ENCODE measurements at places on chromosomes 3 and 15. TPM values are rescaled to one million over a fixed set of nuclear protein-coding genes. Genes with fewer than 3 reads are reported as not detected.

DNA sequence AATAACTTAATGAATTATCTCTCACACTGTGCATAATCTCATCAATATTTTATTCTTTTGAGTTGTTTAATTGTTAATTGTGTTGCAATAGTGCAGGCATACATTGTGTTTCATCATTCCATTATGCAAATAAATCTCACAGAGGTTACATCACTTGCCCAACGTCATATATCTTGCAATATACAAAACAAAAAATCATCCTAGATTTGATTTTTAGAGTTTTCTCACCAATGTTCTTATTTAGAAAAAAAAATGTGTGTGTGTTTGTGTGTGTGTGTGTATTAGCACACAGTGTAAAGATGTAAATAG is 662.5 kb upstream of the GBE1 start:
- peaks cover 5% of the 10 kb centered on the region for H3K4me1 ChIP-seq
- no peak overlapping the region for H3K27ac ChIP-seq
- H3K36me3 ChIP-seq, result no peaks in the 10 kb centered on the region
- DNase-seq, result no peak
- no peaks in the 10 kb centered on the region for H3K27me3 ChIP-seq
- H3K4me3 ChIP-seq, result no peak overlapping the region

DNA sequence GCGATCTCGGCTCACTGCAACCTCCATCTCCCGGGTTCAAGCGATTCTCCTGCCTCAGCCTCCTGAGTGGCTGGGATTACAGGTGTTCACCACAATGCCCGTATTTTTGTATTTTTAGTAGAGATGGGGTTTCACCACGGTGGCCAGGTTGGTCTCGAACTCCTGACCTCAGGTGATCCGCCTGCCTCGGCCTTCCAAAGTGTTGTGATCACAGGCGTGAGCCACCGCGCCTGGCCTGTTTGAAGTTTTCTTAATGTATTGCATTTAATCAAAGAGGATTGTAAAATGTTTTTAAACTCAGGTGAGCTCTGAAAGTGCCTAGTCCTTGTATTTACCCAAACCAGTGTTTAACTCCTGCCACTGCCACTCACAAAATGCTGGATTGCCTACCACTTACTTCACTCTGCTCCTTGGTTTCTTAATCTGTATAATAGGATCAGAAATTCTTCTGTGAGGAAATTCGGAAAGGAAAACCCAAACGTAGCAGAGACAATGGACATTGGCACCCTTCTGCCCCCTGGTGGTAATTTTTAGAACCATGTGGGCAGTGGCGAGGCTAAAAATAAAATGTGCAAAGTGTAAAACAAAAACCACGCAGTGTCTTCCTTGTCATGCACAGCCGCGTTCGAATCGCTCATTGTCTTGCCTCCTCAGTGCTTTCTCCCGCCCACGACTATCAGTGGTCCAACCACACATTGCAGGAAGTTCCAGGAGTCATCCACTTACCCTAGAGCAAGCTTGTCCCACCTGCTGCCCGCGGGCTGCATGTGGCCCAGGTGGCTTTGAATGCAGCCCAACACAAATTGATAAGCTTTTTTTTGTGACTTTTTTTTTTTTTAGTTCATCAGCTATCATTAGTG is 27.3 kb downstream of the CEP19 start:
- H3K36me3 ChIP-seq, result peaks cover 5% of the 10 kb centered on the region
- no peak overlapping the region for H3K27ac ChIP-seq
- H3K4me3 ChIP-seq, result no peak overlapping the region

DNA sequence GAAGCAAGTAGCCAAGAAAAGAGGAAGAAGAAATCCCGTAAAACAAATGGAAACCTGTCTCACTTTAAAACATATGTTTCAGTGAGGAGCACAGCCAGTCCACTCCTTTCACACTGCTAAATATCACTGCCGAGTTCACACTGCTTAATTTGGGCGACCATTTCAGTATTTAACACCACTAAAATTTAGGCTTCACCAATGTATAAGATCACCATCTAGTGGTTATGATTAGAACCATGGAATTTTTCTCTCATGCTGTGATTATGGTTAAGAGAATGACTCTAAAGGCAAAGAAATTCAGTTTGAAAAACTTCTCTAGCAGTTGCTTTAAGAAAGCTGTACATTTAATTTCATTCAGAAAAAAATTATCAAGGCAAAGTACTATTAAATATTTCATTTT is 16.6 kb downstream of the SLC4A7 start:
- no peak overlapping the region for H3K4me3 ChIP-seq
- no peak overlapping the region for H3K27ac ChIP-seq
- DNase-seq, result no peak
- peaks cover 11% of the 10 kb centered on the region for H3K36me3 ChIP-seq
- H3K4me1 ChIP-seq, result no peaks in the 10 kb centered on the region

- DNase-seq, result no peak
- H3K27ac ChIP-seq, result no peak overlapping the region
- H3K4me1 ChIP-seq, result no peaks in the 10 kb centered on the region
- H3K27me3 ChIP-seq, result no peaks in the 10 kb centered on the region
- H3K4me3 ChIP-seq, result no peak overlapping the region
- no peaks in the 10 kb centered on the region for H3K36me3 ChIP-seq
These were observed 198.4 kb upstream of the ZNF717 start for GRCh38 chr3:75983609-75984290.

Gene NEO1
- 35.1 TPM for total RNA-seq

DNA sequence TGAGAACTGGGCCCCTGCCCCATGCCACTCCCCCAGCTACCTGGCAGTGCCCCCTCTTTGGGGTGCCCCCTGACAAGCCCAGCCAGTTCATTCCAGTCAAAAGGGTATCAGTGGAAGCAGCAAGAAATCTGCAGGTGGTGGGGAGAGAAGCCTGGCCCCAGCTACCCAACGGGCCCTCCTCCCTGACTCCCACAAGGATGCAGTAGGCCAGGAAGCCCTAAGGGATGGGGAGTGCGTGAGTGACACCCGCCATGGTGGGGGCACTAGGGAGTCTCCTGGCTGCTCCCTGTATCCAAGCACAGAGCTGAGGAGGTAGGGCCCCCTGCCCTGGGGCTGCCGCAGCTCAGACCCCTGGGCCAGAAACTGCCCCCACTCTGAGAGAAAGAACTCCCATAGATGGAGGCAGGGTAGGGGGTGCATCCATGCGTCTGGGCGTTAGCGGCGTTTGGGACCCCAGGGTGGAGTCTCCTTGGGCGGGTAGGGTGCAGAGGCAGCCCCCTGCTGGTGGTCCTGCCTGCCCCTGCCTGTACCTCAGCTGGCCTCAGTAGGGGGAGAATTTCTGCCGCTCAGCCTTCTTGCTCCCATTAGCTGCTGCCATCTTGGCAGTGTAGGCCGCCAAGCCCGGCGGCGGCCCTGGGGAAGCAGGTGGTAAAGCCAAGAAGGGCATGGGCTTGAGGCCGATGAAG is 2.5 kb downstream of the GPR62 start:
- H3K27ac ChIP-seq, result no peak overlapping the region
- H3K4me1 ChIP-seq, result no peaks in the 10 kb centered on the region
- H3K4me3 ChIP-seq, result no peak overlapping the region

DNA sequence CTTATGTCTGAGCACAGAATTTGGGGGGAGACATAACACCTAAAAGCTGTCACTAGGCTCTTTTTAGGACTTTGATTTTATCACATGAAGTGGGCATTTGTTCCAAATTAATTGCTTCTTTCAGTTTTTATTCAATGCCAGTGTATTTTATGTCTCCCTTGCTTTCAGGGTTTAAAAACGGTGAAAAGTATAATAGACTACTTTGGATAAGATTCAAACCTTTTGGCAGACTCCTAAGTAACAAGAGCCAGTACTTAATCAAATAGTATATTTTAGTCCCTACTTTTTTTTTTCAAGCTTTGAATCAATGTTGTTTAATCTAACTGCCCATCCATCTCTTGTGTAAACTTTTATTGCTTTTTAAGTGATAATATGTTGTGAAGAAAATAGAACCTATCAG is 847.2 kb upstream of the DPPA4 start:
- no peaks in the 10 kb centered on the region for H3K4me1 ChIP-seq
- no peak overlapping the region for H3K27ac ChIP-seq
- no peak overlapping the region for H3K4me3 ChIP-seq
- no peaks in the 10 kb centered on the region for H3K36me3 ChIP-seq

DNA sequence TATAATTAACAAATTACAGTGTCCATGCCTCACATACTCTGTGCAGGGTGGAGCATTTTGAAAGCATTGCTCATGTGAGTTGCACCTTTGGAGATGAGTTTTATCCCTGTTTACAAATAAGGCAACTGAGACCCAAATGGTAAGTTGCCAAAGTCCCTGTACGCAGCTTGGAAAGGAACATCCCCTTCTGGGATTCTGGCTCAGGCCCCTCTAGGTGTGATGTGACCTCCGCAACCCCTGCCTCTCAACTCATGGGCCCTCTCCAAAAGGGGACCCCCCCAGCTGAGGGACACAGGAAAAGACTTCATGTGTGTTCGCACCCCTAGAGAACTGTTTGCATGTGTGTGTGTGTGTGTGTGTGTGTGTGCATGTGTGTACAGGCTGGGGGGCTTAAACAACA is 25.3 kb downstream of the PRR20G start:
- H3K27me3 ChIP-seq, result peaks cover 96% of the 10 kb centered on the region
- H3K27ac ChIP-seq, result no peak overlapping the region
- peaks cover 5% of the 10 kb centered on the region for H3K4me1 ChIP-seq
- H3K4me3 ChIP-seq, result no peak overlapping the region
- no peak for DNase-seq
- no peaks in the 10 kb centered on the region for H3K36me3 ChIP-seq

DNA sequence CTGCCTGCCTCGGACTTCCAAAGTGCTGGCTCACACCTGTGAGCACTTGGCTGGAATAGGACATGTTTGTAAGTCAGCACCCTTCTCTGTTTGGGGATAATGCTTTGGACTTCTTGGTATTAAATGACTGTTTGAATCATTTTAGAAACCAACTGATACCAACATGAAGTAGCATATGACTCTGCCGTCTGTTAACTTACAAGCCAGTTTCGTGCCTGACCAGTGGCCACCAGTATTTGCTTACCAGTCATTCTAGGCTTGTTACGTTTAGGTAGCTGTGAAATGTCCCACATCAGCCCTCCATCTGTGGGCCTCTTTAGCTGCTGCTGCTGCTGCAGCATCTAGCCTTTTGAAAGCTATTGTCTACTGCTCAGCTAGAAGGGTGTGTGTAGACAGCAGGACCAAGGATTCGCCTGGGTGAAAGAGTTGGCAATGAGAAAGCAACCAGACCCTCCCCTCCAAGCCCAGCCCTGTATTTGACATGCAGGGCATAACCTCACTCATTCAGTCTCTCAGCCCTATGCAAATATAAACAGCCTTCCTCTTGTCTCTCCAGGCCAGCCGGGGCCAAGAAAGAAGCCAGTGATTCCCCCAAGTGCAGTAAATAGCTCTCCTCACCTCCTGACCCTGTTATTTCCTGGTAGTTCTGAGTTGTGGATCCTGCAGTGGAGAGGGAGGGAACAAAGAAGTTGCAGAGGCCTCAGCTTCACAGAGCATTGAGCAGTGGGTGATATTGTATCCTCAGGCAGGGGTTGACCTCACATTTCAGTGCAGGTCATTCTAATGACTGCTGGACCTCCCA is 51.0 kb downstream of the NKIRAS1 start:
- H3K27ac ChIP-seq, result no peak overlapping the region
- no peaks in the 10 kb centered on the region for H3K27me3 ChIP-seq
- peak; percentile 27 for DNase-seq

- peaks cover 10% of the 10 kb centered on the region for H3K4me1 ChIP-seq
- no peak overlapping the region for H3K4me3 ChIP-seq
- no peak overlapping the region for H3K27ac ChIP-seq
- H3K27me3 ChIP-seq, result no peaks in the 10 kb centered on the region
- DNase-seq, result no peak
These were observed 43.5 kb downstream of the ACP3 start for GRCh38 chr3:132360717-132361116.

DNA sequence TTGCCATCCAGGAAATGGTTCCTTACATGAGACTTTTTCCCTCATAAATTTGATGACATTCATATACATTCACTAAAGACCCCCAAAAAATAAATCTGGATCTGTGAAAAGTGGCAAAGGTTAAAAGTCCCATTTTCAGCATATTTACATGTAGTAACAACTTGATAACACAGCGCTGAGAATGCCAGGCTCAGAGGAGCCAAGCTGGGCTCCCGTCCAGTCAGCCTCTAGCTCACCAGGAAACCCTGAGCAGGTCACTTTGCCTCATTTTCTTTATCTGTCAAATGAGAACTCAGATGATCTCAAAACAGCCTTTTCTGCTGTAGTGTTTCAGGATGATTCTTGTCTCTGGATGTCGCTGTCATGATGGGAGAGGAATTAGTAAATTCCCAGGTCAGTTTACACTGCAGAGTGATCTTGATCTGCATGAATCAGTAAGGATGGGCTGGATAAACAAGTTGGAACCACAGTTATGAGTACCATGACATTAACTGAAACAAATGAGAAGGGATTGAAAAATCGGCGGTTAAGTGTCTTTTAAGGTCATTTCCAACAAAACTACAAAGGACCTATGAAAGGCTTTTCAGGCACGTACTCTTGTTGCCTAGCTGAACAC is 82.8 kb downstream of the PPARG start:
- no peak overlapping the region for H3K27ac ChIP-seq
- no peak overlapping the region for H3K4me3 ChIP-seq
- DNase-seq, result no peak
- peaks cover 33% of the 10 kb centered on the region for H3K4me1 ChIP-seq
- no peaks in the 10 kb centered on the region for H3K27me3 ChIP-seq
- peaks cover 6% of the 10 kb centered on the region for H3K36me3 ChIP-seq

- no peak overlapping the region for H3K4me3 ChIP-seq
- peak; percentile 34 for DNase-seq
- no peak overlapping the region for H3K27ac ChIP-seq
- no peaks in the 10 kb centered on the region for H3K27me3 ChIP-seq
- no peaks in the 10 kb centered on the region for H3K4me1 ChIP-seq
These were observed 289.0 kb upstream of the RASGRP1 start for GRCh38 chr15:38853608-38854007.

Gene ZNF609
- total RNA-seq, result 50.6 TPM

GRCh38 chr3:40615110-40615915 is 90.6 kb downstream of the ZNF621 start:
- no peak overlapping the region for H3K4me3 ChIP-seq
- H3K27me3 ChIP-seq, result peaks cover 53% of the 10 kb centered on the region
- H3K4me1 ChIP-seq, result no peaks in the 10 kb centered on the region
- no peaks in the 10 kb centered on the region for H3K36me3 ChIP-seq

DNA sequence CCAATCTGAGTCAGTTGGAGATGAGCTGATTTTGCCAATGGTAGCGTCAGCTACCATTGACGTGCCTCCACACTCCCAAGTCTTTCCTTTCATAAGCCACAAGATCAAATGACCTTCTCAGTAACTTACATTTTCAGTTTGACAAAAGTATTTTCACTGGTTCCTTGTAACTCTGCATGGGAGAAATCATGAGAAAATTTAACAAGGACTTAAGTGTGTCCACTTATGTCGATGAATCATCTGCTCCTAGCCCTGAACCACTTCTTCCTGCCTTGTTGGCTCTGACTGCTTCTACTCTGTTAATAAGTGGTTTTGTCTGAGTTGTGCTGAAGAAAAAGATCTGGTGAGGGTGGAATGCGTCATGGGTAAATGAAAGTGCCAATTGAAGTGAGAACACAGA is 101.2 kb downstream of the NFKBIZ start:
- no peaks in the 10 kb centered on the region for H3K27me3 ChIP-seq
- H3K27ac ChIP-seq, result peak overlapping the region; percentile 93
- DNase-seq, result peak; percentile 59
- H3K4me1 ChIP-seq, result peaks cover 42% of the 10 kb centered on the region

Gene AZI2
- 47.3 TPM for total RNA-seq

Gene THRB
- 15.5 TPM for total RNA-seq

- H3K4me1 ChIP-seq, result no peaks in the 10 kb centered on the region
- no peak overlapping the region for H3K4me3 ChIP-seq
These were observed 269.4 kb downstream of the GBE1 start for GRCh38 chr3:81492040-81492439.

Data from Calu3 (cell line).